Tibial nerve (tissue), 4 donors: ENCODE measurements at places on chromosomes 7 and 10.

DNA sequence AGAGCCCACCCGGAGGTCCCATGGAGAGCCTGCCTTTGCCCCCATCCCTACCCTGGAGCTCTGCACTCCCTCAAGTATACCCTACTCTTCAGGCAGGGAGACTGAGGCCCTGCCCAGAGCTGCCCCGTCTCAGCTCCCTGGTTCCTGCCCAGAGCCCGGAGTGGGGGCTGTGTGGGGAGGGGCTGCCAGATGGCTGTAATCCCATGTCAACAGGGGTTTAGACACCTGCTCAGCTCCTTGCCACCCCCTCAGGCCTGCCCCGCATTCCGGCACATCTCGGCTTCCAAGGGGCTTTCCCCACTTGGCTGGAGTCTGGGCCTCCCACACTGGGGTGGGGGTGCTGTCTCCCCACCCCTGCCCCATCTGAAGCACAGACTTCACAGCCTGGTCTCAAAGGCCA is 20.9 kb upstream of the LFNG start:
- DNase-seq, result no peak

DNA sequence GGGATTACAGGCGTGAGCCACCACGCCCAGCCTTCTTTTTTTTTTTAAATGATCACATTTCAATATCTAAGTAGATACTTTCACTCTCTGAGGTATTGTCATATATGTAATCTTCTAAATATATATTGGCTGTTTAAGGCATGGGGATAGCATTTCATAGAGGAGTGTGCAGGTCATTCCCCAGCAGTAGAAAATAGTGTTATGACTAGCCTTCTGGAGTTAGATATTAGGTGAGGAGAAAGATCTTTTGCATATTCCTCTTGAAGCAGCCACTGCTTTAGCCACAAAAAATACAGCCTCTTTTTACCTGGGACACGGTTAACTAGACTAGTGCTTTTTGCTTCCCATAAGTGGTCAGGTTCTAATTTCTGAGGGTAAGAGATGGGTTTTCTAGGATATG is 28.9 kb downstream of the ADD3 start:
- DNase-seq, result no peak

DNA sequence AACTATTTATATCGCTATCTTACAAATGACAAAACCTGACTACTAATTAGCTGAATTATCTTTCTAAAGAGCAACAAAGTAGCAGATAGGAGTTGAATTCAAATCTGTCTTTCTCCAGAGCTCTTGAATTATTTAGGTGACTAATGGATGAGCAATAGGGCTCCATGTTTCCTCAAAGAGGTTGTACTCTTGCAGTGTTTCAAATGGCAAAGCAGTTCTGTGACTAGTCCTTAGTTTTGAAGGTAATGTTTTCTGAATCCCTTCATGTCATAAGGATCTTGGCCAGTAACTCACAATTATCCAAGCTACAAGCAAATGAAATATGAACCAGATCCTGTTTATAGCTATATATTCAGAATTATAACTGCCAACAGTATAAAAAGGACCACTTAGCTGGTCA is 999.7 kb downstream of the NRG3 start:
- no peak for DNase-seq

DNA sequence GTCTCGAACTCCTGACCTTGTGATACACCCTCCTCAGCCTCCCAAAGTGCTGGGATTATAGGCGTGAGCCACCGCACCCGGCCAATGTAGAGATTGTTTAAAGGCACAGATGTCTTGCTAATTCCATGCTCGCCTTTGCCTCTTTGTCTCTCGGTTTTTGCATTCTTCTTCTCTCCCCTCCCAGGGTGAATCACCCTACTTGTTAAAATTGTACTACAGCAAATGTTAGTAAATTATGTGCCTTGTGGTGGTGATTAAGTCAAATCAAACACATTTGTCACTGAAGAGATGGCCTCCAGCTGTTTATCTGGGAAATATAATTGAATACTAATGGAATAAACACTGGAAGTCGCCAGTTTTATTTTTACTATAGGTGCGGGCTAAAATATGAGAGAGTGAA is 384.4 kb upstream of the AUTS2 start:
- DNase-seq, result no peak

GRCh38 chr7:2928256-2928612 is 84.1 kb upstream of the GNA12 start:
- DNase-seq, result no peak

- no peak for DNase-seq
Measured at GRCh38 chr10:71399946-71400345, 3.2 kb downstream of the CDH23 start.

DNA sequence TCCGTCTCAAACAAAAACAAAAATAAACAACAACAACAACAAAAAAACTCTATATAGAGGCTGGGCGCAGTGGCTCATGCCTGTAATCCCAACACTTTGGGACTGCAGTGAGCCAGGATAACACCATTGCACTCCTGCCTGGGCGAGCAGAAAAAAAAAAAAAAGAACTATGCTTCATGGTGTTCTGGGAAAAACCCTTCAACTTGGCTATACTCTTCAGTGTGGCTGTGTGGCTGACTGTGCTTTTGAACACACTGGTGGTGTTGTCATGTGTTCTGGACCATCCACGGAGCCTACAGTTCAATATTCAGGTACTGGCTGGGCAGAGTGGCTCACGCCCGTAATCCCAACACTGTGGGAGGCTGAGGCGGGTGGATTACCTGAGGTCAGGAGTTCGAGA is 26.5 kb downstream of the SNX8 start:
- no peak for DNase-seq

DNA sequence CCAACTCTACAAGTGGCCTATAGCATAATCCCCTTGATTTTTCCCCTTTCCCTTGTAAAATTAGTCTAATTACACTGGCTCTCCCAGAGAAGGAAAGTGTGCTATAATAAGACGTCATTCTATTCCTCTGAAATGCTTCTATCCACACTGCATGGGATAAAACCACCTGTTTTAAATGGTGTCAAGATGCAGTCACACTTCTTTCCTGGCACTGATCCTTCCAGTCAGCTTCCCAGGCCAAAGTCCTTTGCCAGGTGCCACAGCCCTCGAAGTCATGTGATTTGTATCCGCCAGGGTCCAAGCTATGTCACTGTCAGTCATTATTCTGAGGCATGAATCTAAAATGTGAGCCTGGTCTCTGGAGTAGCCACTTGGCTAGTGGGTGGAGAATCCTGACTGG is 169.0 kb upstream of the KIAA1217 start:
- DNase-seq, result no peak

- no peak for DNase-seq
Measured at GRCh38 chr10:61589547-61590243, 73.0 kb upstream of the CABCOCO1 start.

DNA sequence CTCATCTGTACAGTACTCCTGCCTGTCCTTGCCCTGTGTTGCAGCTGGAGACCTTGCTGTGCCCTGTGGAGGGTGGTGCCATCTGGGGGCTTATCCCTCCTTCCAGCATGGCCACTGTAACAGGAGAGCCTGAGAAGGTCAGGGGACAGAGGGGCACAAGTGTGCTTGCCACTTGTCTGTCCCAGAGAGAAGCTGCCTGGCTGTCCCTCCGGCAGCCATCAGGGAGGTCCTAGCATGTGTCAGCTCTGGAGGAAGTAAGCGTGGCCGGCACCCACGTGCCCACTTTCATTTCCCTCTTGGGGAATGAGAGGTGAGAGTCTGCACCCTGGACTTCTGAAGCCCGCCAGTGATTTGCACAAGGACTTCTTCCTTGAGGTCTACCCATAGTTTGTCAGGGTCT is 97.0 kb upstream of the PPIF start:
- no peak for DNase-seq

DNA sequence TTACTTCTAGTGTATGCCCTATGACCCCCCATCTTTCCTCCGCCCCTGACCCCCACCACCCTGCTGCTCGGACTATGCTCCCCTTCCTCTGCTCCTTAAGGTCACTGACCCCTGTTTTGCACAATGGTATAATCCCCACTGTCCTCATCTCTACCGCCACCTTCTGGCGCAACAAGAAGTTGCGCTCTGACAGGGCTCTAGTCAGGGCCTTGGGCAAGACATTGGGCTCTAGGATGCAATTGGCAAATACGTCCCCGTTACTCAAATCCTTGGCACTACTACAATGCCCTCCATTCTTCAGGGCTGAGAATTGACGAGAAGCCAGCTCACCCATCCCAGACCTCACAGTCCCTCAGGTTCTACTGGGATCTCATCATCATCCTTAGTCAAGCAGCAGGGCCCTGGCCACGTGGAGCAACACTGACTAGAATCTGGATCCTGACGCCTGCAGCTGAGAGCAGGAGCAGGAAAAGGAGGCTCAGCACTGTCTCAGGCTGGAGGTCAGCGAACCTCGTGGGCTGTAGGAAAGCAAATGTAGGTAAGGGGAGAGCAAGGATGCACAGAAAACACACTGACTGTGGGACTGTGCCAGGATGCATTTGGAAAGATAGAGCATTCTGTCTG is 10.6 kb downstream of the LRIT2 start:
- no peak for DNase-seq
